ENCODE measurements at places on chromosomes 6 and 20. TPM values are rescaled to one million over a fixed set of nuclear protein-coding genes. Genes with fewer than 3 reads are reported as not detected.
A peak's percentile ranks its signal among the peaks of the same experiment; 100 is the strongest.

GRCh38 chr6:163536770-163537169 is 122.3 kb downstream of the QKI start:
- DNase-seq: no peak

DNA sequence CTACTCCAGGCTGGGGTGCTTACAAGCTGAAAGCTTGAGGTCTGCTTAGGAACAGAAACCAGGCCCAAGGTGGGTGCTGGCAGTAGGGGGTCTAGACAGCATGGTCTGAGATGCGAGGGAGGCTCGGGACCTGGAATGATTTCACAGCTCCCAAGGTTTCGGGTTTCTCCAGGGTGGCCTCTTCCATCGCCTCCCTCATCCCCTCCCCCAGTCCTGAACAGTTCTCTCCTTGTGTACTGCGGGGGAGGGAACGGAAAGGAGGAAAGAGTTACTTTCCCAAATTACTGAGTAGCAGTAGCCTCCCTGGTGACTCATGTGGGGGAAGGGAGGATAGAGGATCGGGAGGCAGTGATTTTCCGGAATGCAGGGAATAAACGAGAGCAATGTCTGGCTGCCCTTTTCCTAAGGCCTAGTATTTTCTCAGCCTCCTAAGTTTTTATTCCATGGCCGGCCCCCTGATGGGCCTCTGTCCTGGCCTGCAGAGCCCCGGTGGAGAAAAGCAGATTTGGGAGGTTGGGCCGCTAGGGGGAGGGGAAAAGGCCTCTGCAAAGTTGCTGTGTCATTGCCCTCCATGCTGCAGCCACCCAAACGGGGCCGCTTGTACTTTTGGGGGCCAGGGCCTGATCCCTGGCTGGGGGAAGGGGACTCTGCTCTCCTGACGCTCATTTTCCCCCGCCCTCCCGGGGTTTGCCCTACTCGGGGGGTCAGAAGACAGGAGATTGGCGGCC is 1.5 kb downstream of the BRD2 start:
- DNase-seq: no peak

DNA sequence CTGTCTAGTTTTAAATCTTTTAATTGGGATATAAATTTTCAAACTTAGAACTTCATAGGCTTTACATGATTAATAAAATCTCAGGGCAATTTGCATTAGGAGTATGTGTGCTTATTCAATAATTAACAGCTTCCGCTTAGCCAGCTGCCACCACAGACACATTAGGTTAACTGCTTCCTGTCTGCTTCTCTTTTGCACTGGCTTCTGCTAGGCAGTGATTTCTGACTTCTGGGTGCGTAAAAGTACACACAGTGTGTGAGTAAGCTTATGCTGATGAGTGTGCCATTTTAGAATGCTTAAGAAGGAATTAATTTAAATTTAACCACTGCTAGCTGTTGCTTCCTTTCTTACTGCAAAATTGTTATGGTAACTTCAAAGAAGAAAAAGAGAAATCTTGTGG is 73.9 kb downstream of the F13A1 start:
- no peak for DNase-seq

DNA sequence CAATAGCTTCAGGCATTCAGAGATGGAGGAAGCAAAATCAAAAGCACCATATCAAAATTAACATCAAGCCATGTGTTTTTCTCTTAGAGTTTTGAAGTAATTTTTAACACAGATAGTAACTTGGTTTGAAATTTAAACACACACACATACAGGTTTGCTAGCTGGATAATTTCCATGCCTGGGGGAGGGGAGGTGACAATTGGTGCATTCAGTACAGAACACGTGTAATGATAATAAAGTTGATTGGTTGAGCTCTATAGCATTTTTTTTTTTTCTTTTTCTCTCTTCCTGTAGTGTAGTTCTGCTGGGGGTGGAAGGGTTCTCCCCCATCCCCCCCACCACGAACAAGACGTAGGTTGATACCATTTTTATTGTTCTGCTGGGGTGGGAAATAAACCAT is 564.8 kb downstream of the LMBRD1 start:
- no peak for DNase-seq

RRAGD gene
- total RNA-seq: 28.7 TPM

ADIG gene
- total RNA-seq: not detected

DNA sequence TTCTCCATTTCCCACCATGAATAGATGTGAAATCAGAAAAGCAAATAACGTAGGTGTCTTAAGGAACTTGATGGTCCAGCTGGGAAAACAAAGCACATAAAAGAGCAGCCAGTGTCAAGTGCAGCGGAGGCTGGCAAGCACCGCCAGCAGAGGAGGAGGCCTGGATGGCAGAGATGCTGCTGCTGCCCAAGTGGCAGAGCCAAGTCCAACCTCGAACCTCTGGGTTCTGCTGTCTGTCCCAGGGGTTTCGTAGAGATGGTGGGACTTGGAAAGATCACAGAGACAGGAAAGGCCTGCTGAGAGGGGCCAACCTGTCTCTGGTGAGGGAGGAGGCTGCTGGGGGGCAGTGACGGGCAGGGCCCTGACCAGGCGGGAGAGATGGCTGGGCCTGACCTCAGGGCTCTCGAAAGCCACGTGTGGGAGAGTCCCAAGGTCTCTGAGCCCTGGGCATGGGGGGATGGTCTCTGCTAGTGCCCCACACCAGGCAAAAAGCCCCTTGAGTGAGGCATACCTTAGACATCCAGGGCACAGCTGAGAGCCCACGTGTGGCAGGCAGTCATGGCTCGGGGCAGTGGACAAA is 77.3 kb downstream of the TCP11 start:
- no peak for DNase-seq

DNA sequence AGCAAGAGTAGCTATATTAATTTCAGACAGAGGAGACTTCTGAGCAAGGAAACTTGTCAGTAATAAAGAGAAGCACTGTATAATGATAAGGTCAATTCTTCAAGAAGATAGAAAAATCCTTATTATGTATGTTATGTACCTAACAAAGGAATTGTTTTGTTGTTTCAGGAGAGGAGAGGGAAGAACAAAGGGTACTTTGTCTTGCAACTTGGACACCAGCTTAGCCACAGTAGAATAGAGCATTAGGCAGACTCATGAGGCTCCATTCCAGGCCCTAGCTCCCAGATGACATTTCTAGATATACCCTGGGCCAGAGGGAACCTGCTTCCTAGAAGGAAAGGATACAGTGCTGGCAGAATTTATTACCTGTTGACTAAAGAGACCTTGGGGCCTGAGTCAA is 6.5 kb upstream of the NUS1 start:
- no peak for DNase-seq

HLA-DOB gene
- not detected for total RNA-seq

DNA sequence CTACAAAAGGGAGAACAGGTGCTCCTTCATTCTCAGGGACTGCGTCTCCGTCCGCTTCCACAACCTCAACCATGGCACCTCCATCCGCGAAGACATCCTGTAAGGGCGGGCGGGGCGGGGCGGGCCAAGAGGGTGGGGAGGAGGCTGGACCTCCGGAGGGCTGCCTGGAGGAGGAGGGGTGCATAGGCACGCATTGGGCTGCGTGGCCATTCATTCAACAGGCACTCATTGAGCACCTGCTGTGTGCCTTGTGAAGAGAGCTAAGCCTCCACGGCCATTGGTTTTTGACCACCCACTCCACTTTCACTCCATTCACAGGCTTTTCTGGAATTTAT is 435 bp downstream of the ZSWIM3 start:
- DNase-seq: no peak

GRCh38 chr6:110404607-110405006 is 10.8 kb downstream of the DDO start:
- DNase-seq: no peak

GRCh38 chr6:42278131-42278853 is 60.6 kb upstream of the MRPS10 start:
- DNase-seq: no peak

DNA sequence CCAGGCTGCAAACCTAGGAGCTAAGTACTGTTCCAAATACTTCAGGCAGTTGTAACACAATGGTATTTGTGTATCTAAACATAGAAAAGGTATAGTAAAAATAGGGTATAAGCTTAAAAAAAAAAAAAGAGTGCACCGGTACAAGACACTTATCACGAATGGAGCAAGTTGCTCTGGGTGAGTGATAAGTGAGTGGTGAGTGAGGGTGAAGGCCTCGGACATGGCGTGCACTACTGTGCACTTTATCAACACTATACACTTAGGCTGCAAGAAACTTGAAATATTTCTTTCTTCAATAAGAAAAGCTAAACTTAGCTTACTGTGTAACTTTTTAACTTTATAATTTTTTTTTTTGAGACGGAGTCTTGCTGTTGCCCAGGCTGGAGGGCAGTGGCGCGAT is 159.5 kb upstream of the PDE10A start:
- DNase-seq: no peak

DNA sequence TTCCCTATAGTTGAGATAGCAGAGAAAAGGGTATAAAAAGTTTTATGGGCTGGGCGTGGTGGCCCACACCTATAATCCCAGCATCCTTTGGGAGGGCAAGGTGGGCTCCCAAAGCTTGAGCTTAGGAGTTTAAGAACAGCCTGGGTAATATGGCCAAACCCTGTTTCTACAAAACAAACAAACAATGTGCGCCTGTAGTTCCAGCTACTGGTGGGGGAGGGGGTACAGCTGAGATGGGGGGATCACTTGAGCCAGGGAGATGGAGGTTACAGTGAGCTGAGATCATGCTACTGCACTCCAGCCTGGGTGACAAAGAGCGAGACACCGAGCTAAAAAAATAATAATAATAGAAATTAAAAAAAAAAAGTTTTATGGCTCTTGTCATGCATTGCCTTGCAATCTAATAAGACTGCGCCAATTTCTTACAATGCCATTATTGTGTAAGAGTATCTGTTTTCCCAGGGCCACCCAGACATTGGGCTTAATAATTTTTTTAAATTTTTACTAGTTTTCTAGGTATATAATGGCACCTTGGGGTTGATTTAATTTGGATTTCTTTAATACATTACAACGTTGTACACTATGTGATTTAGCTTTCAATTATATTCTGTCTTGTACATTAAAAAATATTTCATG is 3.9 kb downstream of the ACSS2 start:
- DNase-seq: peak; percentile 47

DNA sequence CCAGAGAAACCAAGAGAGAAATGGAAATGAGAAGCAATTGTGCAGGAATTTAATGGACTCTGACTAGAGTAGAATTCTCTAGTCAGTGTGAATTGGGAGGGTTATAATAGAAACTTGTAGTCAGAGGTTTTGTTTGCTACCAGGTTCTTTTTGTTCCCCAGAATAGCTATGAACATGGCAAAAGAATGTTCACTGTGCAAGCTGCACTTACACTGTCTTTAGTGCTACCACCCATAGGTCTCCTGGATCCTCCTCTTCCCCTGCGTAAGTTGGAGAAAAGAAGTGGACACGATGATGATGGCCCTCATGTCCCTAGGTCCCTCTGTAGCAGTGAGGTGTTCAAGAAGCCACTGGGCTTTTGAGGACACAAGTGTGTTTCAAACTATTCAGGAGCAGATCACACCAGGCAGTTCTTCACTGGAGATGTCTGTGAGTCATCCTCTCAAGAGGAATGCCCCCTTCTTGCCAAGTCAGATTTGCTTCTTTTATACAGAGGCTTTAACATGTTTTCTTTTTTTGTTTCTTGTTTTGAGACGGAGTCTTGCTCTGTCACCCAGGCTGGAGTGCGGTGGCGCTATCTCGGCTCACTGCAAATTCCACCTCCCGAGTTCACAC is 47.6 kb upstream of the SMIM8 start:
- no peak for DNase-seq

CST5 gene
- not detected for total RNA-seq

- no peak for DNase-seq
These were observed 109.6 kb downstream of the MANEA start for GRCh38 chr6:95686895-95687294.

DNA sequence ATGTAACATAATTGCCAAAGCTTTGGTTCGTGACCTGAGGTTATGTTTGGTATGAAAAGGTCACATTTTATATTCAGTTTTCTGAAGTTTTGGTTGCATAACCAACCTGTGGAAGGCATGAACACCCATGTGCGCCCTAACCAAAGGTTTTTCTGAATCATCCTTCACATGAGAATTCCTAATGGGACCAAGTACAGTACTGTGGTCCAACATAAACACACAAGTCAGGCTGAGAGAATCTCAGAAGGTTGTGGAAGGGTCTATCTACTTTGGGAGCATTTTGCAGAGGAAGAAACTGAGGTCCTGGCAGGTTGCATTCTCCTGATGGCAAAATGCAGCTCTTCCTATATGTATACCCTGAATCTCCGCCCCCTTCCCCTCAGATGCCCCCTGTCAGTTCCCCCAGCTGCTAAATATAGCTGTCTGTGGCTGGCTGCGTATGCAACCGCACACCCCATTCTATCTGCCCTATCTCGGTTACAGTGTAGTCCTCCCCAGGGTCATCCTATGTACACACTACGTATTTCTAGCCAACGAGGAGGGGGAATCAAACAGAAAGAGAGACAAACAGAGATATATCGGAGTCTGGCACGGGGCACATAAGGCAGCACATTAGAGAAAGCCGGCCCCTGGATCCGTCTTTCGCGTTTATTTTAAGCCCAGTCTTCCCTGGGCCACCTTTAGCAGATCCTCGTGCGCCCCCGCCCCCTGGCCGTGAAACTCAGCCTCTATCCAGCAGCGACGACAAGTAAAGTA is 547 bp upstream of the ESR1 start:
- no peak for DNase-seq

- no peak for DNase-seq
These were observed 492.4 kb downstream of the RFPL4B start for GRCh38 chr6:112839525-112839961.

NUDT3 gene
- total RNA-seq: 32.4 TPM

DNA sequence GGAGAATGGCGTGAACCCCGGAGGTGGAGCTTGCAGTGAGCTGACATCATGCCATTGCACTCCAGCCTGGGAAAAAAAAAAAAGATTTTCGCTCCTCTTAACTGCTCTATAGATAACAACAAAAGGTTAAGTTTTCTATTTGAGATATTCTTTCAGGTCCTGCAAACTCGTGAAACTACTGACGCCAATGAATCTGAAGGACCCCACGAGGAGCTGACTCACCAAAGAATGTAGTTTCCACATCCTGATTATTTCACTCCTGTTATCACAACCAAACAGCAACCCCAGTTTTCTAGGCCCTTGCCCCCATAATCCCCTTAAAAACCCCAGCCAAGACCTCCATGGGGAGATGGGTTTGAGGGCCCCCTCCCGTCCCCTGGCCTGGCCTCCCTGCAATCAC is 58.7 kb downstream of the OTOR start:
- no peak for DNase-seq

GRCh38 chr6:130908188-130908587 is 81.0 kb downstream of the SMLR1 start:
- DNase-seq: no peak

DNA sequence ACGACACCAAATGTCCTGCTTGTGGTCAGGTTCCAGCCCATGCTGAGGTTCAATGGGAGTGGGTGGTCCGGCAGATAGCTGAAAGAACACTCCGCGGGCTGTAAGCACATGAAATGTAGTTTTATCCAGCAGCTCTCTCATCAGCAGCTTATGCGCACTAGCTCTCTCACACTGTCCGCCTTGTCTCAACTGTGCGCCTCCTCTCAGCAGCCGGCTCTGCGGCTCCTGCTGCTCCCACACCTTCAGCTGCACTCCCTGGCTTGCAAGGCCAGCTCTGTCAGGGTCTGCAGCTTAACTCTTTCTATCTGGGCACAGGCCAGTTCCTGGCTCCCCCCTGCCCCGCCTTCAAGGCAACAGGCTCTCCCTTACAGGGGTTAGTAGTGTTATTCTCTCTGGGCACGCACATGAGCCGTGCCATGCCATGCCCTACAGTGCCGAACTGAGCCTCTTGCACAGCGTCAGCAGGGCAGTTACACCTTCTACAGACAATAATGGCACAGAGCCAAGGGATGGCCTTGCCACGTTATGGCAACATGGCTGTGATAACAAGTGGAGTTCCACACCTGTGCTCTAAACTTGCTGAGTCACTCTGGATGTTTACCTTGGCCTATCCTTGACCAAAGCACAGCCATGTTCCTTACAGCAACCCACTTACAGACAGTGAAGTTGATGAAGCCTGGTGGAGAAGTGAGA is 84.0 kb upstream of the LRFN2 start:
- no peak for DNase-seq

SNPH gene
- total RNA-seq: 4.9 TPM

All from mesenteric fat pad (tissue), 1 donor.